ENCODE measurements at places on chromosomes 1 and 21.

DNA sequence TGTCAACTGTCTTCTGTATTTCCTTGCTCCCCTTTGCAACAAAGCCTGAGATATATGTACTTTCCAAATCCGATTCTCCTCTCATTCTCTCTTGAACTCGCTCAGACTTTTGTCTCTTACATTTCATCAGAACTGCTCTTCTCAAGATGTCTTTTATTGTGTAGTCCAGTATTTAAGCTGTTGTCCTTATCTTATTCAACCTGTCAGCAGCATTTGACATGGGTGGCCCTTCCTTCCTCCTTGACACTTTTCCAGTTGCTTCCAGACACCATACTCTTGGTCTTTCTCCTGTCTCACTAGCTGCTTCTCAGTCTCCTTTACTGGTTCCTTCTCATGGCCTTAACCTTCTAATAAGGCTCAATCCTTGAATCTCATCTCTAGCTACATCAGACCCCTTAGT, 47.0 kb downstream of the TSNAX start:
- no peak for DNase-seq

- no peak for DNase-seq
Observed at GRCh38 chr1:221166559-221167318, 287.5 kb downstream of the HLX start.

GRCh38 chr1:9062021-9062471, 7.4 kb downstream of the SLC2A5 start:
- no peak for DNase-seq

DNA sequence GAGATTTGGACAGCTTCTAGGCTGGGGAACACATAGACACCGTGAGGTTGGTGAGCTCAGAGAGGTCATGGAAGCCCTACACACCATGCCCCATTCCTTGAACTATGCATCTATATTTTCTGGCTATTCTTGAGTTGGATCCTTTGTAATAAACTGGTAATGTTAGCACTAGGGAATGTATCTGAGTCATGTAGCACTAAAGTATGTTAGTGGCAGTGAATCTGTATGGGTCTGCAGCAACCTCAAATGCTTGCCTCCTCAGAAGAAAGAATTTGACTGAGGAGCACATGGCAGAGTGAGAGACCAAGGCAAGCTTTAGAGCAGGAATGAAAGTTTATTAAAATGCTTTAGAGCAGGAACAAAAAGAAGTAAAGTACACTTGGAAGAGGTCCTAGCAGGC, 43.7 kb upstream of the LRRC7 start:
- DNase-seq: peak; percentile 21

GRCh38 chr1:109532365-109533136, 7.1 kb upstream of the GPR61 start:
- peak; percentile 88 for DNase-seq

GRCh38 chr1:184684285-184685074, 70.2 kb downstream of the EDEM3 start:
- DNase-seq: peak; percentile 20

All from AG08395 (cell line).